IgD-negative memory B cell (primary cell): ENCODE measurements at places on chromosomes 7 and 10. TPM values are rescaled to one million over a fixed set of nuclear protein-coding genes. Genes with fewer than 3 reads are reported as not detected.

PDK4 gene
- not detected for polyA plus RNA-seq

TRIM73 gene
- 2.6 TPM for polyA plus RNA-seq

NEUROG3 gene
- polyA plus RNA-seq, result not detected

GAD2 gene
- not detected for polyA plus RNA-seq

INTS15 gene
- 41.3 TPM for polyA plus RNA-seq

PPP1R3C gene
- polyA plus RNA-seq, result not detected

RHEB gene
- polyA plus RNA-seq, result 34.3 TPM

ZNF138 gene
- 16.0 TPM for polyA plus RNA-seq

SUFU gene
- 5.0 TPM for polyA plus RNA-seq

PTF1A gene
- not detected for polyA plus RNA-seq

CTAGE4 gene
- polyA plus RNA-seq, result not detected

RNF148 gene
- not detected for polyA plus RNA-seq

MYH16 gene
- polyA plus RNA-seq, result not detected

CDHR1 gene
- not detected for polyA plus RNA-seq

KLLN gene
- polyA plus RNA-seq, result 0.25 TPM

CYP26C1 gene
- not detected for polyA plus RNA-seq

SEMA4G gene
- polyA plus RNA-seq, result not detected

MEST gene
- 5.7 TPM for polyA plus RNA-seq

GRID1 gene
- not detected for polyA plus RNA-seq

FAM25A gene
- not detected for polyA plus RNA-seq
